ENCODE measurements at places on chromosomes 2 and 18.

GRCh38 chr2:30022444-30023071, 101.2 kb upstream of the ALK start:
- DNase-seq = no peak

GRCh38 chr2:134014196-134014960, 239.5 kb upstream of the MGAT5 start:
- DNase-seq = no peak

GRCh38 chr2:121375621-121376159, 90.7 kb upstream of the TFCP2L1 start:
- peak; percentile 67 for DNase-seq

DNA sequence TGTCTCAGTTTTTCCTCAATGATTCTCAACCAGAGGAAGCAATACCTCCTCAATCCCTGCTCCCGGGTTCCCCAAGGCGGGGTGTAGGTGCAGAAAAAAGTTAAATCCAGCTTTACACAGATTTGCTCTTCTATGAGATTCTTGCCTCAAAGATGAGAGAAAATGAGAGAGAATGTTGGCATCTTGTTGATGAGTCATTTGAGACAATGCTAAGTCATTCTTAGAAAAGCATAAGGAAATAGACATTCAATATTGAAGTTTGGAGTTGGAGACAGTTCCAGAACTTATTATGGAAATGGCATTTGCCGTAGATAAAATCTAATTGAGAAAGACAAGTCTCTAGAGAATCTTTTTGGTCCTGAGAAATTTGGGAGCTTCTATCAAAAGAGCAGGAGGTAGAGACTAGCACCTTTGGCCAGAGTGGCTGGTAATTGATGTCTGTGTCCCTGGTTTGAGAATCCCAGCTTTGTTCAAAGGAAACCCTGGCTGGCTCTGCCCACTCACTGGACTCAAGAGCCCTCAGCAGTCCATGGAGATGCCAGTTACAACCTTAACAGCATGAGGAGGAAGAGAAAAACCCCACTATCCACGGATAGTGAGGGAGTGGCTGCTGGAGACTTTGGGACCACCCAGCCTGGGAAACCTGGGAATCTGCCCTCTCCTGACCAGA, 181.2 kb downstream of the FAM124B start:
- peak; percentile 48 for DNase-seq

- DNase-seq = no peak
Observed at GRCh38 chr2:209511637-209512036, 87.8 kb downstream of the MAP2 start.

- DNase-seq = no peak
Observed at GRCh38 chr18:69308619-69309018, 92.1 kb upstream of the DOK6 start.

DNA sequence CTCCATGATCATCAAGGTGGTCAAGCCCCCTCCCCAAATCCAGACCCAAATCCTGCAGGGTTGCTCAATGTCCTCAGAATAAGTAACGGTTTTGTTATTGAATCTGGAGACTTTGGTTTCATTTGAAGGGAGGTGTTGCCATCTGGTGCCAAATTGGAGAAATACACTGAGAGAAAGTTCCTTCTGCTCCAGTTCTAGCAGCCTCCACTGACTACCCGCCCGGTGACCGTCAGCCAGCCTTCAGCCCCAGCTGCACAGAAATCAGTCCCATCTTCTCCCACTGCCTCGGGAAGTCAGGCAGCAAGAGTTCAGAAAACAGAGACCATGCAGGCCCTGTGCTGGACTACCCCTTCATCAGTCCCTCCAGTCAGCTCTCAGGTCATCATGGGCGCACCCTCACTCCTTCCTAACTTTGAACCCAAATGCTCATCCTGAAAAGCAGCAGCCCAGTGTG, 38.7 kb downstream of the PKDCC start:
- peak; percentile 75 for DNase-seq

Measured in astrocyte of the spinal cord (primary cell).